Stimulated activated CD8-positive, alpha-beta memory T cell treated with anti-CD3 and anti-CD28 coated beads, Interleukin-2, amount 100 ng/mL, for 1 hour (primary cell): ENCODE measurements at places on chromosomes 12 and 14.
A peak's percentile ranks its signal among the peaks of the same experiment; 100 is the strongest.

- DNase-seq, result peak; percentile 60
These were observed 1.6 kb downstream of the SUDS3 start for GRCh38 chr12:118377884-118378470.

- no peak for DNase-seq
These were observed 1.7 kb downstream of the HSPA2 start for GRCh38 chr14:64541972-64542835.

DNA sequence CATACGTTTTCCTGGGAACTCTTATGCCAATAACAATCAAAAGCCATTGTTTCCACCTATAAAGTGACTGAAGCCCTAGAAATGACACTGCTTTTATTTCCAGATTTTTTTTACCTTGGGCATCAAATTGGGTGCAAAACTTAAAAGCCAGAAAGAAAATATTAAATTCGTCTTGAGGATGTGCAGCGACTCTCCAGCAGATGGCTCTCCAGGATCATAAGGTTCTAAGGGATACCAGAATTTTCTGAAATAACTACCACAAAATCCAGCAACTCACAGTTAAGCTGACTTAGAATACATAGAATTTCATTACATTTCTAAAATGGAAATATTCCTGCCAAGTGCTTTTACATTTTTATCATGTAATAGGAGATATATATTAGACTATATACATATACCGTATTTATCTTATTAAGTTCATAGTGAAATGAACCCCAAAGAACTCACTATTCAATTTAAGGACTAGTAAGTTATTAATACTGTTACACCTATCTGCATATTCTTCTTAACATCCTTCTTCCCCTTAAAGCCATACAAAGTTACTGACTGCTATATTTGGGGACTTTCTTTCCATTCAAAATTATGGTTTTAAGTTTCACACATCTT, 44.0 kb downstream of the ARMH4 start:
- DNase-seq, result no peak

- no peak for DNase-seq
These were observed 10.6 kb downstream of the CCDC88C start for GRCh38 chr14:91406982-91407381.

GRCh38 chr12:83763425-83763824, 1076.7 kb downstream of the TMTC2 start:
- DNase-seq, result no peak

DNA sequence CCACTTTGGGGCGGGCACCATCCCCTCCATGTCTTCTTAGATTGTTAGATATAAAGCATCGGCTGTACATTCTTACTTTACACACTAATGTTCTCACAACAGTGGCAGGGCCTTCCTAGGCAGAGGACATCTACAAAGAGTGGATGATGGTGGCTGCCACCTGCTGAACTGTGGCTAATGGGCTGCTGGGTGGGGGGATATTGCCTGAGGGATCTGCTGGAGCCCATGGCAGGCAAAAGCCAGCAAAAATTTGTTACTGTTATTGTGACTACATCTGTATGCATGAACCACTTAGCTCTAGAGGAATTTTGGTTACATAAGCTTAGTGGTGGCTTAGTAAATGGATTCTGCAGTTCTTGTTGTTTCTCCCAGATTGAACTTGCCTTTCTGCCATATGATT, 52.6 kb downstream of the DIP2B start:
- no peak for DNase-seq

DNA sequence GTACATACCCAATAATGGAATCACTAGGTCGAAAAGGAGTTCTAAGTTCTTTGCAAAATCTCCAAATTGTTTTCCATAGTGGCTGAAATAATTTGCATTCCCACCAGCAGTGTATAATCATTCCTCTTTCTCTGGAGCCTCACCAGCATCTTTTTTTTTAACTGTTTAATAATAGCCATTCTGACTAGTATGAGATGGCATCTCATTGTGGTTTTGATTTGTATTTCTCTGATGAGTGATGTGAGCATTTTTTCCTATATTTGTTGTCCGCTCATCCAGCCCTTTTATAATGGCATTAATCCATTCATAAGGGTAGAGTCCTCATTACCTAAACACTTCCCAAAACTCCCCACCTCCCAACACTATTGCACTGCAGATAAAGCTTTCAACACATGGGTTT, 278.3 kb downstream of the SEC23A start:
- no peak for DNase-seq

- DNase-seq, result no peak
These were observed 46.1 kb downstream of the MDM2 start for GRCh38 chr12:68854078-68854468.

GRCh38 chr12:89075880-89076540, 276.3 kb downstream of the DUSP6 start:
- no peak for DNase-seq

DNA sequence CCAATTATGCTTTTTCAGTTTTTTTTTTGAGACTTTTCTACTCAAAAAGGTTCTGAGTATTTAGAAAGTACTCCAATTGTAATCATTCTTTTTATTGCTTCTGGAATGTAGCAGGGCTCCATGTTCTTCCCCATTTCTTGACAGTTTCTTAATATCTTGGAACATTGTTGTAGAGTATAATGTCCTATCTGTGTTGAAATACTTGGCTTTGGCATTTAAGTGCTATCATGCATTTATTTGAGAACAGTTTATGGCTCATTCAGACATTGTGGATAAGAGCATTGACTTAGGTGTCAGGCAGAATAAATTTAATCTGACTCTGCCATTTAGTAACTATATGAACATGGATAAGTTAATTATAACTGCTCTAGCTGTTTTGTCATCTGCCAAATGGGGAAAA, 28.3 kb downstream of the ADIPOR2 start:
- no peak for DNase-seq

- DNase-seq, result no peak
These were observed 139.4 kb upstream of the DIO2 start for GRCh38 chr14:80350707-80351106.

DNA sequence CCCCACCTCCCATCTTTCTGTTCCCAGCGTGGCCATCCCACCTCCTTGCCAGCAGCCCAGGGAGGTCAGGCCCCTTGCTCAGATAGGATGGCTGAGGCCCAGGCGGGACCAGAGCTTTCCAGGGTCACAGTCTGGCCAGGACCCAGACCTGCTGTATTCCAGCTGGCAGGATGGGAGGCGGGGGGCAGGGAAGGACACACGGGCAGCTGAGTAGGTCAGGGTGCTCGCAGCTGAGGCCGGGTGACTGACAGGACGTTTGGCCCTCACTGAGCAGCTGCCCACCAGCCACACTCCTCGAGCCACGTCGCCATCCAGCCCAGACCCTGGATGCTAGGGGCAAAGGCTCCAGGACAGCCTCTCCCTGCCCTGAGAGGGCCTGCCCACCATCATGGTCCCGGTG, 4.0 kb downstream of the NUDT14 start:
- no peak for DNase-seq

DNA sequence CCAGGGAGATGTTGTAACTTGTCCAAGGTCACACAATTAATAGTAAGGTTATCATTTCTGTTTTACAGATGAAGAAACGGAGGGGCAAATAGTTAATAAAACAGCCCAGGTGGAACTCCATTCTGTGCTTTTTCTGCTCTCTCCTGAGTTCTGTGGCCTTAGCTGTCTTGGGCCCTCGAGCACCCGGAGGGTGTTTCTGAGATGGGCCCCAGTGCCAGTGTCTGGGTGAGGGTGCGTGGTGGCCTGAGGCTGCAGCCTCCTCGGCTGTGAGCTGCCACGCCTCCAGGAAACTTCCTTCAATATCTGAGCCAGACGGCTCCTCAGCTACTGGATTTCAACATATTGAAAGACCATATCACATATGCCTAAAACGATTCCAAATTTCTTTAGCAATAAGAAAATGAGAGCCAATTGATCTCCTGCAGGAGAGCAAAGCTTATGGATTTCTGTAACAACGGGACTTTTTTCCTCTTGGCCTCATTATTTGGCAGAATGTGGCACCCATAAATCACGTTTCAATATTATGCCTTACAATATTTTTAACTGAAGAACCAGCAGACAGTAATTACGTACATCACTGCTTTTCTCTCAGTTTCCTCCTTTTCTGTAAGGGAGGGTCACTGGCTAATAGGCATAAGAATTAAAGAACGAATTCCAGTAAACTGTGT, 74.8 kb upstream of the DICER1 start:
- DNase-seq, result no peak

DNA sequence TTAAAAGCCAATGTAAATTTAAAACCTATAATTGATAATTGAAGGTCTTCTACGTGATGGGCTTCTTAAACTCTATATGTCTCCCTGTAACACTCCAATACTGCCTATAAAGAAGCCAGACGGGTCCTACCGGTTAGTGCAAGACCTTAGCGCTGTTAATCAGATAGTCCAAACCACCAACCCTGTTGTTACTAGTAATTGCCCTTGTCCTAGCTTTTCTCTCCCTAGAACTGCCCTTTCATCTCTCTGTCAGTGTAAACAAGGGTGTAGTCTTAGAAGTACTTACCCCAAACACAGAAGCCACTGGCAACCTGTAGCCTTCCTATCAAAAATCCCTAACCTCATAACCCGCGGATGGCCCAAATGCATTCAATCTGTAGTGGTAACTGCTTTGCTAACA, 243.0 kb upstream of the DIO3 start:
- DNase-seq, result no peak

DNA sequence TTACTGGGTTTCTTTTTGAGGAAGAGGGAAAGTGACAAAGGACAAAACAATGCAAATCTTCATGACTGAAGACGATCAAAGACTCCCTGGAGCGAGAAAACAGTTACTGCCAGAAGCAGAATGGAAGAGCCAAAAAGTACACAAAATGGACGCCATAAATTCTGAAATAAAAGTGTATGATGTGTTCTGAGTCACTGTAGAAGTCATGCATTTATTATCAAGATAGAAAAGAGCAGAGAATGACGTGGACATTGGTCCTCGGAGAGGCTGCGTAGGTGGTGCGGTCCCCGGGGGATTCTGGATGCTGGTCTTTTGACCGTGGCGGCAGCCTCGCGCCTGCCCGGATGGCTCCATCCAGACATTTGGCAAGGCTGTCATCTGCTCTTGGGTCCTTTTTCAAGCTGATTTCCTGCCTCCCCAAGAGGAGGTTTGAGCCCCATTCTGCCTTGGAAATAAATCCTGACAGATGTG, 52.8 kb downstream of the C14orf132 start:
- DNase-seq, result no peak

- no peak for DNase-seq
These were observed 194.2 kb upstream of the ABCD2 start for GRCh38 chr12:39813776-39814175.

- no peak for DNase-seq
These were observed 27.7 kb upstream of the CMA1 start for GRCh38 chr14:24535737-24536136.

GRCh38 chr12:49086116-49086515, 8.5 kb downstream of the DHH start:
- DNase-seq, result no peak

- no peak for DNase-seq
These were observed 10.0 kb downstream of the VWF start for GRCh38 chr12:6114476-6114870.

DNA sequence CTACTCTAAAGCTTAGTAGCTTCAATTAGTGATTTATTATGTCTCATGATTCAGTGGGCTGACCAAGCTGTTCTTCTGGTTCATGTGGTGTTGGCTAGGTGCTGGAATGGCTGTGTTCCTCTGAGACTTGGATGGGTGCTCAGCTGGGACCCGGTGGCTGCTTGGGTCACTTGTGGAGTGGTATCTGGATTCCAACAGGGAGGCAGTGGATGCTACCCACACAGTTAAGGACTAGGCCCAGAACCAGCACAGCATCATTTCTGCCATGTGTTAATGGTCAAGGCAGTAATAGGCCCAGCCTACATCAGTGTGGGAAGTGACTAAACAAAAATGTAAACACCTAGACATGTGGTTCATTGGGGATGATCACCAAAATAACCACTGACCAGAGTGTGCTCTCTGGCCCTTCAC, 72.2 kb downstream of the FGD4 start:
- no peak for DNase-seq

- no peak for DNase-seq
These were observed 1096.6 kb downstream of the FLRT2 start for GRCh38 chr14:86626530-86626929.

DNA sequence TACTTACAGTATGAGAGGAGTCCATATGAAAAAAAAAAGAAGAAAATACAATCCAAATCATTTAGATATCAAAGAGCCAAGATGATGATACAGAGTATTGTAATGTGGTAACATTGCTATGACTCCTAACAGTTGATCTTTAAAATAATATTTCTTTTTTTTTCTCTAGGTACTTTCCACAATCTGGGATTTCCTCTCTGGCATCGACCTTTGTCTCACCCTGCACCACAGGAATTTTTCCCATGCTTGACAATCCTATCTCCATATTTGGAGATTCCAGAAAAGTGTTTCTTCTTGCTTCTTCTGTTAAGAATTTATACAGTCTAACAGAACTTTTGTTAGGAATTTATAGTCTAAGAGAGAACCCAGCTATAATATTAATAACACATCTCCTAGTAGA, 184.4 kb downstream of the ITPR2 start:
- no peak for DNase-seq

GRCh38 chr14:20659813-20660395, 18.4 kb upstream of the OR6S1 start:
- no peak for DNase-seq
